ENCODE measurements at places on chromosomes 1 and 21. TPM values are rescaled to one million over a fixed set of nuclear protein-coding genes. Genes with fewer than 3 reads are reported as not detected.

- no peaks in the 10 kb centered on the region for H3K4me1 ChIP-seq
- no peak overlapping the region for H3K4me3 ChIP-seq
- DNase-seq, result no peak
- no peaks in the 10 kb centered on the region for H3K27me3 ChIP-seq
- H3K36me3 ChIP-seq, result no peaks in the 10 kb centered on the region
- no peak overlapping the region for H3K27ac ChIP-seq
These were observed 45.3 kb upstream of the CDC7 start for GRCh38 chr1:91455334-91455733.

GRCh38 chr21:29209696-29210095 is 79.3 kb downstream of the MAP3K7CL start:
- DNase-seq, result no peak
- peaks cover 17% of the 10 kb centered on the region for H3K4me1 ChIP-seq
- H3K4me3 ChIP-seq, result no peak overlapping the region
- H3K36me3 ChIP-seq, result no peaks in the 10 kb centered on the region

- peak overlapping the region; percentile 88 for H3K4me3 ChIP-seq
- DNase-seq, result no peak
- H3K36me3 ChIP-seq, result no peaks in the 10 kb centered on the region
- no peaks in the 10 kb centered on the region for H3K27me3 ChIP-seq
These were observed 1.2 kb downstream of the SZRD1 start for GRCh38 chr1:16367968-16368890.

- no peak overlapping the region for H3K4me3 ChIP-seq
- no peak for DNase-seq
- no peaks in the 10 kb centered on the region for H3K4me1 ChIP-seq
- no peaks in the 10 kb centered on the region for H3K36me3 ChIP-seq
- no peaks in the 10 kb centered on the region for H3K27me3 ChIP-seq
These were observed 96.8 kb upstream of the ADGRL2 start for GRCh38 chr1:81703756-81704463.

DNA sequence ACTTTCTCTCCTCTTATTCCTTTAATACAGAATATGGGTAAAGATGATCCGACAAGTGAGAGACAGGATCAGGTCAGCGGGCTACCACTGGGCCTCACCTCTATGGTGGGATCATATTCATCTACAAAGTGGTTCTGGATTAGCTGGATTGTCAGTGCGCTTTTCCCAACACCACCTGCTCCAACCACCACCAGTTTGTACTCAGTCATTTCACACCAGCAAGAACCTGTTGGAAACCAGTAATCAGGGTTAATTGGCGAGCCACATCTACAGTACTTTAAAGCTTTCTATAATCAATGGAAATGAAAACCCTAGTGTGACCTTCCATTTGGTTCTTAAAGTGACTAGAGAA is 643 bp downstream of the NRAS start:
- H3K27me3 ChIP-seq, result no peaks in the 10 kb centered on the region
- peak overlapping the region; percentile 71 for H3K4me3 ChIP-seq
- peaks cover 72% of the 10 kb centered on the region for H3K36me3 ChIP-seq

The PSRC1 gene
- 1.4 TPM for polyA plus RNA-seq

The WNT9A gene
- polyA plus RNA-seq, result 1.3 TPM
